ENCODE measurements at places on chromosomes 12 and 14. TPM values are rescaled to one million over a fixed set of nuclear protein-coding genes. Genes with fewer than 3 reads are reported as not detected.

GRCh38 chr14:104794993-104795780 is at the start of gene AKT1:
AKT1 (minus strand) TSS chr14:104795748; CDS start chr14:104792643, 3,105 bp downstream.
- peak within 1 kb of the TSS; percentile 61 for H3K4me3 ChIP-seq
- peak; percentile 29 for DNase-seq
- H3K4me1 ChIP-seq: peaks cover 38% of the 10 kb centered on the region
- peak within 1 kb of the TSS; percentile 80 for H3K27ac ChIP-seq
- no peaks in the 10 kb centered on the region for H3K27me3 ChIP-seq

- H3K27ac ChIP-seq: no peak overlapping the region
- no peak for DNase-seq
- no peaks in the 10 kb centered on the region for H3K4me1 ChIP-seq
- no peak overlapping the region for H3K4me3 ChIP-seq
These were observed 23.2 kb upstream of the MGST1 start for GRCh38 chr12:16324272-16324671.

DNA sequence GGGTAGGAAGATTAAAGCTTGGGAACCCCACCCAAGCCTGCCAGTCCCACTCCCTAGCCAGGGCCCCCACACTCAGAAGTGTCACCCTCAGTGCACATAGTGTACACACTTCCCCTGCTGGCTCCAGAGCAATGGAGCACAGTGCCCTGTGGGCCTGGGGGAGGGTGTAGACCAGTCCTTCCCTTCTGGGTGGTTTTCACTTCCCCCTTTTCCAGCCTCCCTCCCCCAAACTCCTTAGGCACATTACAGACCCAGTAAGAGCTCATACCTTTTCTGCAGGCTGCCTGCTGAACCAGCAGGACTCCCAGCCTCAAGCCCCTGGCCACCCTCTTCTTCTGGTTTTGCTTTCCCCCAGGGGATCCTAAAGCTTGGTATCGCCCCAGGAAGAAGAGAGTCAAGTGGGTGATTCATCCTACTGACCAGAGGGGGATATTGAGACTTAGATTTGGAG is at the start of gene ZNF385A:
ZNF385A (minus strand) TSS at position 143 of the 451 bp plus-strand sequence. CDS start 219 bp downstream, outside the sequence.
- no peaks in the 10 kb centered on the region for H3K27me3 ChIP-seq
- no peak within 1 kb of the TSS for H3K27ac ChIP-seq
- no peak for DNase-seq
- H3K4me3 ChIP-seq: no peak within 1 kb of the TSS

DNA sequence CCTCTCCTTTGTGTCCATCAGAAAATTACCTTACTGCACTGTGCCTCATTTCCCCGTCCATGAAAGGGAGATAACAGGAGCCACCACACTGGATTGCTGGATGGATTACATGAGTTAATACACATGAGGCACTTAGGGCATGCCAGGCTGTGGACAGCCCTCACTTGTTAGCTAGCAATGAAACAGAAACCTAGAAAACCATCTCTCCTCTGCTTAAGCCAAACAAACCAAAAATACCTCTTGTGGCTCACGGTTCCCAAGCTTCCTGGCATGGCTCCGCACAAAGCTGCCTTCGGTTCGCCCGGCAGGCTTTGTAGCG is 660 bp upstream of the HCFC2 start:
- DNase-seq: peak; percentile 31
- peaks cover 3% of the 10 kb centered on the region for H3K36me3 ChIP-seq
- peaks cover 21% of the 10 kb centered on the region for H3K4me1 ChIP-seq
- peak overlapping the region; percentile 91 for H3K4me3 ChIP-seq
- H3K27ac ChIP-seq: peak overlapping the region; percentile 77

DNA sequence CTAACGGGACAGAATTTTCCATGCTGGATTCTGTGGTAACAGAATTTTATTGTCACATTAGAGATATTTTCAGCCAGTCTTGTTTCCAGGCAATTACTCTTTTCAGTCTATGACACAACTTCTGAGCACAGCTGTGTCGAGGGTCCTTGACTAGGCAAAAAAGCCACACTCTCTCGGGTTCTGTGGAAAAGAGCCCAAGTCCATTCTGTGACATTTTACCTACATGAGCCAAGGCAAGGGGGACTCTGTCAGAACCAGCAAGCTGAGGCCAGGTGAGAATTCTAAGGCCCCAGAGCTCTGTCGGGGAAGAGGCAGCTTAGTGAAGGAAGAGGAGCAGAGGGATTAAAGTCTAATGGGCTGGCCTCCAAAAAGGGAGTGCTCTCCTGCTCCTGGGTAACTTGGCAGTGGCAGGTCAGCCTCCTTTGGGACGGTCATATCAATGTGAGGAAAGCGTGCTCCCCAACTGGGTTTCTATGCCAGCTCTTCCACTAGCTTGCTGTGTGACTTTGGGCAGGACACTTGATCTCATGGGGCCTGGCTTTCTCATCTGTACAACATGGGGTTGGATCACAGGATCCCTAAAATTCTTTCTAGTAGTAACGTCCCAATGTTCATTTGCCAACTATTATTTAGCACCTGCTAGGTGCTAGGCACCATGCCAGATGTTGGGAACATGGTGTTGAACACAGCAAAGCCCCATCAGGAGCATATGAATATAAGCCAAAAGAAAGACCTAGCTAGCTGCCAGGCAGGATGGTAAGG is 16.0 kb upstream of the RIC8B start:
- no peaks in the 10 kb centered on the region for H3K27me3 ChIP-seq
- peaks cover 37% of the 10 kb centered on the region for H3K4me1 ChIP-seq

GRCh38 chr12:115960868-115961802 is 316.4 kb downstream of the MED13L start:
- H3K4me3 ChIP-seq: no peak overlapping the region
- H3K36me3 ChIP-seq: peaks cover 50% of the 10 kb centered on the region
- no peaks in the 10 kb centered on the region for H3K27me3 ChIP-seq
- no peak for DNase-seq

NAV3 gene
- not detected for total RNA-seq

DNA sequence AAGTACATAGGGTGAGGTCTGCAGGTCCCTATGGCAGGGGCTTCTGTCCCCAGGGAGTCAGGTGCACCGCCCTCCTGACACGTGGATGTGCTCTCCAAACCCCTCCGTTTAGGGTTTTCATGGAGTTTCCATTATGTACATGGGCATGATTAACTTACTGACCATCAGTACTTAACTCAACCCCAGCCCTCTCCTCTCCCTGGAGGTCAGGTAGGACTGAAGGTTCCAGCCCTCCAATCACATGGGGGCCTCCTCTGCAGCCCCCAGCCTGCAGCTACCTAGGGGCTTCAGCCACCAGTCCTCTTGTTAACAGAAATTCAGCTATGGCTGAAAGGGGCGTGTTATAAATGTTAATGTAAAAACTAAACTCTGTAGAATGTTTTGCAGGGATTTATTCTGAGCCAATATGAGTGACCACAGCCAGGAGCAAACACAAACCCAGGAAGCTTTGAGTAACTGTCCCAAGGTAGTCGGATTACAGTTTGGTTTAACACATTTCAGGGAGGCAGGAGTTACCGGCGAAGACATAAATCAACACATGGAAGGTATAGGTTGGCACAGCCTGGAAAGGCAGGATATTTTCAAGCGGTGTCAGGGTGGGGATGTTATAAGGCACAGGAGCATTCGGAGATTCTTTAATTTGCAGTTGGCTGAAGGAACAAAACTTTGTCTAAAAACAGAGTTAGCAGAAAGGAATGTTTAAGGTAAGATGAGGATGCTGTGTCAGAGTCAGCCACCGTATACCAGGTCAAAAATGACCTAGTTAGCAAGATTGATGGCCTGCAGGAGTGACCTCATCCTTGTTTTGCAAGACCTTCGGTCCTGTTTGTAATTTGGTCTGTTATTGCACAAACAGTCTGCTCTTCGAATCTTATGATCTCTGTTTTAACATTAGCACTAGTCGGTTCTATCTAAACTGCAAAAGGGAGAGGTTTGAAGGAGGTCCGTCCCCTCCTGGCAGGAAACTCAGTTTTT is 75.2 kb downstream of the TNFAIP2 start:
- no peaks in the 10 kb centered on the region for H3K27me3 ChIP-seq
- no peak overlapping the region for H3K27ac ChIP-seq
- H3K4me1 ChIP-seq: no peaks in the 10 kb centered on the region
- DNase-seq: no peak
- no peaks in the 10 kb centered on the region for H3K36me3 ChIP-seq

- DNase-seq: no peak
- peak overlapping the region; percentile 64 for H3K27ac ChIP-seq
- H3K4me1 ChIP-seq: peaks cover 35% of the 10 kb centered on the region
- H3K27me3 ChIP-seq: no peaks in the 10 kb centered on the region
- peaks cover 10% of the 10 kb centered on the region for H3K36me3 ChIP-seq
These were observed 797 bp downstream of the UNG start for GRCh38 chr12:109098183-109098604.

GRCh38 chr12:54723379-54724256 is 75.5 kb upstream of the DCD start:
- no peak overlapping the region for H3K4me3 ChIP-seq
- peak; percentile 43 for DNase-seq
- H3K27ac ChIP-seq: no peak overlapping the region
- no peaks in the 10 kb centered on the region for H3K27me3 ChIP-seq
- peaks cover 4% of the 10 kb centered on the region for H3K4me1 ChIP-seq
- H3K36me3 ChIP-seq: no peaks in the 10 kb centered on the region

- no peak overlapping the region for H3K4me3 ChIP-seq
- H3K27me3 ChIP-seq: no peaks in the 10 kb centered on the region
- no peaks in the 10 kb centered on the region for H3K4me1 ChIP-seq
- DNase-seq: no peak
- H3K36me3 ChIP-seq: no peaks in the 10 kb centered on the region
- no peak overlapping the region for H3K27ac ChIP-seq
These were observed 37.3 kb downstream of the AKAP6 start for GRCh38 chr14:32366256-32366879.

- no peak overlapping the region for H3K4me3 ChIP-seq
- H3K4me1 ChIP-seq: no peaks in the 10 kb centered on the region
- no peaks in the 10 kb centered on the region for H3K27me3 ChIP-seq
- no peaks in the 10 kb centered on the region for H3K36me3 ChIP-seq
These were observed 79.6 kb downstream of the EXOC5 start for GRCh38 chr14:57189070-57189469.

DNA sequence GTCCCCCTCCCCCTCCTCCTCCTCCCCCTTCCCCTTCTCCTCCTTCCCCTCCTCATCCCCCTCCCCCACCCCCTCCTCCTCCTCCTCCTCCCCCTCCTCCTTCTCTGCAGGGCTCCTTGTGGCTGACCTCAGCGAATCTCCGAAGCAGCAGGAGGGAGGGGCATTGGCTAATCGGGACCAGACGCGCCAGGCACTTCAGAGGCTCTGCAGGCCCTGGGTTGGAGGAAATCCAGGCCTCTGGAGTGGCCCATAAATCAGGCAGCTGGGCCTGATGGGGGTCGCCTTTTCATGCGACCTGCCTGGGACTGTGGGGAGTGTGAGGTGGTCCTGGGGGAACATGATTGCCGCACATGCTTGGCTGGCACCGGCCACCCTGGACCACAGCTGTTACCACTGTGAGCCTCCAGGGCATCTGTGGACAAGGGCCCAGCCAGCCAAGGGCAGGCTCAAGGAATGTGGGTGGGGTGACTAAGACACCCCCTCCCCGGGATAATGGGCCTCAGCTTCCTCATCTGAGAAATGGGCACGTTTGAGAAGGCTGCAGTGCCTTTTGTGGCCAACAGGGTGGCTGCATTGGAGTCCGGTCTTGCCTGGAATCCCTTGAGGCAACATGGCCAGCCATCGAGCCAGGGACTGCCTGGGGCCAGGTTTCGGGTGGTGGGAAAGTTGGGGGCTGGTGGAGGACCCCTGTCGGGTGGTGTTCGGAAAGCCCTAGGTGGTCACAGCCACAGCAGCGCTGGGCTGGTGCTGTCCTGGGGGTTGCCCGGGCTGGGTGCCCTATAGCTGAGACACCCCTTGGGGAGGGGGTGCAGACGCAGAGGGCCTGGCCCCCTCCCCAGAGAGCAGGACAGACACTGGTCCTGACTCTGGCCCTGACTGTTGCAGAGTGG is 12.0 kb downstream of the KIF26A start:
- H3K4me1 ChIP-seq: no peaks in the 10 kb centered on the region
- DNase-seq: no peak
- no peak overlapping the region for H3K4me3 ChIP-seq
- H3K27ac ChIP-seq: no peak overlapping the region

ADAM21 gene
- not detected for total RNA-seq

VSIG10 gene
- total RNA-seq: 5.1 TPM

DNA sequence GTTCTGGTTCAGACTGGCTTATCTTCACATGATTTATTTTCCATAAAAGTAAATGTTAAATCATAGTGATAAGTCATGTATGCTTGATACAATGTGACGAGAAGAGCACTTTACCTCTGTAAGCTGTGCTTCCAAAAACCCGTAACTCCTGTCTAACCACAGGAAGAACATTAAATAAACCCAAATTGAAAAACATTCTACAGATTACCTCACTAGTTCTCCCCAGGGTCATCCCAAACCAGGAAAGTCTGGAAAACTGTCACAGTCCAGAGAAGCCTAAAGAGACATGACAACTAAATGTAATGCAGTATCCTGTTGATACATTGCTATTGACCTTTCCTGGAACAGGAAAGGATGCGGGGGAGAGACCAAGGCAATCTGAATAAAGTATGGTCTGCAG is 32.5 kb upstream of the DUSP6 start:
- H3K36me3 ChIP-seq: no peaks in the 10 kb centered on the region
- H3K4me3 ChIP-seq: no peak overlapping the region
- DNase-seq: no peak
- no peaks in the 10 kb centered on the region for H3K27me3 ChIP-seq

DNA sequence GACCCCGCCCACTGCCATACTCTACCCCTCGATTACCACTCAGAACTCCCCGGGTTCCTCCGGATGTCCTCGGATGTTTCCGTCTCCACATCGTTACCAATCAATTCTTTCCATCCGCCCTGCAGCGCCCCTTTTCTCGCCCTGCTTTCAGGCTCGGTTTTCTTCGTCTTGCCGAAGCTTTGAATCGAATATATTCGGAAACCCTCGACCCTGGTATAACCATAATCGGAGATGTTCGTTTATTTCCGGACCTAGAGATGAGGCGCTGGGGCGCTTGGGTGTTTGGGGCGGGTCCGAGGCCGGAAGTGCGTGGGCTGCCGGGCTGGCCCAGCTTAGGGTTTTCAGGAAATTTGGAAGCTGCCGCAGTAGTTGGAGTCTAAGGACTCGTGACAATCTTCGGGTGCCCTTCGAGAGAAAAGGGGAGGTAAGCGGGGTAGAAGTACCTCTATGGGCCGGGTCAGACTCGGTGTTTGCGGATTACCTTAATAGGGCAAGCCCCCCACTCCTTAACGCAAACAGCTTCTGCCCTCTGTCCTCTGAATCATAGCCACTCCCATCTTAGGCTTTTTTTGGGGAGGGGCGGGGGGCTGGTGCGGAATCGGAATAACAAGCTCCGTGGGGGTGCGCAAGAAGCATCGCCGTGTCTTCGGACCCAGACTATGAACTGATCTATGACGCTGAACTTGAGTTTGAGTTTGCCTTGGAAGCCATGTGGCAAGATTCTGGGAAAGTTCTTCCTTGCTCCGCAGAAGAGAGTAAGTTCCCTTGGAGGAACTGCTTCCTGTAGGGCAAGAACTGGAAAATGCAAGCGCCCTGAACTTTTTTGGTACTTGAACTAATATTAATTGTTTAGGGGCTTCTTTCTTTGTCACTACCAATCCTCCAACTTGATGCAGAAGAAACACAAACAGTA is at the start of gene C14orf119:
C14orf119 (plus strand) TSS at position 310 of the 913 bp plus-strand sequence. CDS start 2,154 bp downstream, outside the sequence.
- H3K36me3 ChIP-seq: peaks cover 37% of the 10 kb centered on the region
- peak; percentile 100 for DNase-seq
- no peaks in the 10 kb centered on the region for H3K27me3 ChIP-seq
- H3K4me1 ChIP-seq: peaks cover 45% of the 10 kb centered on the region
- peak within 1 kb of the TSS; percentile 94 for H3K27ac ChIP-seq
- peak within 1 kb of the TSS; percentile 91 for H3K4me3 ChIP-seq
